ENCODE measurements at places on chromosomes 13 and 19.

- DNase-seq: no peak
These were observed 1154.6 kb downstream of the OLFM4 start for GRCh38 chr13:54183166-54183565.

- DNase-seq: no peak
These were observed 238.0 kb downstream of the GGACT start for GRCh38 chr13:100350601-100351000.

- no peak for DNase-seq
These were observed 1.1 kb downstream of the TNNI3 start for GRCh38 chr19:55156202-55157063.

DNA sequence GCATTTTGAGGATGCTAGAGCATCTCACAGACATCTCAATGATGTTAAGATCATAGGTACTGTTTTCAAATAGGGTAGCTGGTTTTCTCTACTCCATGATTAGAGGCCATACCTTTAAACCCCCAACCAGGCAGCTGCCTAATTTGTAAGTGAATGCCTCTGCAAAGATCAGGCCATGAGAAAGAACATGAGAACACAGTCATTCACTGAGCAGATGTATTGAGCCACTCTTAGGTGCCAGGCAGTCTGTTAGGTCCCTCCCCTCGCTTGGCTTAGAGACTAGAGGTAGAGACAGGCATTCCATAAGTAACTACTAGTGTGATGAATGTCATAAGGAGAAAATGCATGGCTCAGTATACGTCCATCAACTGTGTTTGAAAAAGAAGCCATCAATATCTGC lies 410.0 kb downstream of the FGF9 start:
- no peak for DNase-seq

DNA sequence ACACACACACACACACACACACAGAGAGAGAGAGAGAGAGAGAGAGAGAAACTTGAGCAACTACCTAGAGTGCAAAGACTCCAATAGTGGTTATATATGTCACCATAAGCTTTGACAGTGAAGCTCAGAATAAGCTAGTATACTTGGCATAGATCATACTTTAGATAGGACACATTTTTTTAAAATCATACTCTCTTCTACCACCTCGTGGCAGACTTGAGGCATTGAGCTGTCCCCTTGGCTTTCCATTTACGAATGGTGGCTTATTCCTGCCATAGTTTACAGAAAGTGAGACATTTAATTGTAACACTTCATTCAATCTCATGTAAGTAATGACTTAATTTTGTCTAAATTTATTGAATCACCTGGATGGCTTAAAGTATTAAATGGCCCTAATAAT lies 108.2 kb downstream of the EDNRB start:
- no peak for DNase-seq

- DNase-seq: no peak
These were observed 457.9 kb downstream of the FOXO1 start for GRCh38 chr13:40208517-40208916.

DNA sequence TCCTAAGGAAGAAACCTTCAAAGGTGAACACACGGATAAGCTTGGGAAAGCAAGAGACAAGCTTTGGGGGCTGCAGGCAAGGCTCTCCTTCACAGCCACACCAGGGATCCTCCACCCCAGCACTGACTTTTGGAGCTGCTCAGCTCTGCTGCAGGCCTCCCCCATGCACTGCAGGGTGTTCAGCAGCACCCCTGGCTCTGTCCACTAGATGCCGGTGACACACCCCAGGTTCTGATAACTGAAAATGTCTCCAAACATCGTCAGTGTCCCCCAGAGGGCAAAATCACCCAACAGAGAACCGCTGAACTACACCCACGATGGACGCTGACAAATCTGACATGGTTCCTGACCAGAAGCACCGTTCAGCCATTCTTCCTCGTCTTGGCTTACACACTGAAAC lies 90.5 kb downstream of the STK24 start:
- no peak for DNase-seq

DNA sequence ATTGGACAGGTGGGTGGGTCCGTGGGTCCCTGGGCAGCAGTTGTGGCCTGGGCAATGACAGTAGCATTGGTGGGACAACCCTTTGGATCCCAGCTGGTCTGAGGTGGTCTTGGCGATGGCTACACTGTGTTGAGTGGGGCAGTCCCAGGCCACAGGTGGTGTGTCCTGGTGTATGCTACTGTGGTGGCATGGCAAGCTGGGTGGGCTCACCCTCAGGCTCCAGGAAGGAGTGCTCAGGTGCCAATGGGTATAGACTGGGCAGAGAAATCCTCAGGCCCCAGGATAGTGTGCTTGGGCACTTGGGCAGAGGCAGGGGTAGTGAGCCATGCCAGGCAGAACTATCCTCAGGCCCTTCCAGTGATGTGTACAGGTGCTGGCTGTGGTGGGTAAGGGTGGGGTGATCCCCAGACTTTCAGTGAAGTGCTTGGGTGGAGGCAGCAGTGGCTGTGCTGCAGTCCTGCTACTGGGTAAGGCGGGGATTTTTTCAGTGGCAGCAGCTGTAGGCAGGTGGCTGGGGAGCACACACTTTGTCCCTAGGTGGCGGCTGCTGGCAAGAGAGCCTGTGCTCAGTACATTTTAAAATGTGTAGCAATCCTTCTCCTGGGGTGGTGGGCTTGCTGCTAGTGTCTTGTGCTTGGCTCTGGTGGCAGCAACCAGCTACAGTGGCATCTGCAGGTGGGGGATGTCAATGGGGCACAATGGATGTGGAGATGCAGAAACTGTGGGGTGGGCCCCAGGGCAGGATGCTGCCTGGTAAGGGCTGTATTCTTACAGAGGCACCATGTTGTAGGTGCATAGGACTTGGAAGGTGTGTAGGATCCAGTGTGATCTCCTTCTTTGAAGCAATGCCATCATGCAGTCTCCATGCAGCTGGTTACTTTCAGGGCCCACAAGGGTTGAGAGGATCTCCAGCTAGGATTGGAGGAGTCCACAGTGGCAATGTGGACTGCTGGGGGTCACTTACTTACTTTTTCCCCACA lies 64.9 kb downstream of the DNAJC3 start:
- no peak for DNase-seq
